ENCODE measurements at places on chromosomes 2 and 18.

- DNase-seq = no peak
These were observed 332.3 kb upstream of the HS6ST1 start for GRCh38 chr2:128651000-128651399.

DNA sequence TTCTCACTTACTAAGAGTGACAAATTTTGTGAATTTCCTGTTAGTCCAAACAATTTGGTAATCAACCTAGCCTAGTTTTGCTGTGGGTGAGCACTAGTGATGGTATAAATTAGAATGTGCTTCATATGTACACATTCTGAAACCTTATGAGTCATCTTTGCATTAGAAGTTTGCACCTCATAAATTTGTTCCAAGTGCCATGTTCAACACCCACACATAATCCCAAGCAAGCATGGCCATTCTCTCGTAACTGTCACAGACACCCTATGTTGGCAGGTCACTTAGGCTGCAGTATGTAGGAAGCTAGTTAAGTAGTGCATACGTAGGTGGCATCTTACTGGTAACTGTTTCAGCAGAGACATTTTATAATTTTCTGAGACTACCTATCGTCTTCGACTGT lies 46.9 kb downstream of the NAB1 start:
- DNase-seq = no peak

DNA sequence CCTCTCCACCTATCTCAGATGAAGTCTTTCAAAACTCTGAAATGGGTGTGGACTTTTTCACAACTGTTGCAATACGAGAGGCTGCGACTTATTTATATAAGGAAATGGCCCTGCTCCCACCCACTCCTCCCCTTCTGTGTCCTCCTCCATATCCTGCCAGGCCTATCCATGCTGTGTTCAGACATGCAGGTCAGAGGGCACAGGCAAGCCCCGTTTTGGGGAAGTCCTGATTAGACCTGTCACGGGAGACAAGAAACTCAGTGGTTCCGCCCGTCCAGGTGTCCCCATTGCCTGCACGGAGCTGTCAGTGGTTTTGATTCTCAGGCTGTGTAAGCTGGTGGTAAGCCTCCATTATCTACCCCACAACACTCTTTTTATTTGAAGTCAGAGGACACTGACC lies 99.6 kb upstream of the MGAT5 start:
- DNase-seq = no peak

DNA sequence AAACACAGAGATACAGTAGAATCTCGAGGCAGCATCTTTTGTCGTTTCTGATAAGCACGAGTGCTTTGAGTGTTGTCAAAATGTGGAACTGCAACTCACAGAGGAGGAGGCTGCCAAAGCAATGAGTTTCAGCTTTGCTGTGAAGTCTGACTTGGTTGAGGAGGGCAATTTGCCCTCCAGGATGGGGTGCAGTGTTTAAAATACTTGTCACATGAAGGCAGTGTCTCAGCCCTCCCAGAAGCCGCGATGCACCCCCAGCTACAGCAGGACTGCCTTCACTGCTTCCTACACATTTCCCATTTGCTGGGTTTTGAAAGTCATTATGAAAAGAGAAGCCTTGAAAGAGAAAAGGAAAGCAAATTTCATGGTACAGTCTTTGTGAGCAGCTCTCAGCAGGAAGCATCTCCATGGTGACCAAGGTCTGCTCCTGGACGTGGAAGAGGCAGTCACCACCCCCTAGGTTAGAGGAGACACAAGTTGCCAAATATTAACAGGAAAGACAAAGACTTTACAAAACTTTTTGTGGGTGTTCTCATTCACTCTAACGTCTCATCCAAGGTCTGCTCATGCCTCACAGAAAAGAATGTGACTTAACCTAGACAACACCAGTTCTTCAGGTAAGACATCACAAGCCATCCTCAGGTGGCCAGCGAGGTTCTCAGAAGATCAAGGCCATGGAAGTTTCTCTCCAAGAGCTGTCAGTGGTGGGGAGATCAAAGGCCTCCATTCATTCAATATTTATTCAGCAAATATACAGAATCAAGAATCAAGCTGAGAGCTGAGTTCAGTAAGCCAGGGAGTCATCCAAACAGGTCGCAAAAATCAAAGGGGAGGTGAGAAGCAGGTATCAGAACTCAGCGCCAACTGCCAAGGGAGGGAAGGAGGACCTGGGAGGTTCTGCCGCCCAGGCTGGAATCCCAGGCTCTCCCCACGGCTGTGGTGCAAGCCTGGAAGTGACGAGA lies 476.0 kb downstream of the EIPR1 start:
- no peak for DNase-seq

DNA sequence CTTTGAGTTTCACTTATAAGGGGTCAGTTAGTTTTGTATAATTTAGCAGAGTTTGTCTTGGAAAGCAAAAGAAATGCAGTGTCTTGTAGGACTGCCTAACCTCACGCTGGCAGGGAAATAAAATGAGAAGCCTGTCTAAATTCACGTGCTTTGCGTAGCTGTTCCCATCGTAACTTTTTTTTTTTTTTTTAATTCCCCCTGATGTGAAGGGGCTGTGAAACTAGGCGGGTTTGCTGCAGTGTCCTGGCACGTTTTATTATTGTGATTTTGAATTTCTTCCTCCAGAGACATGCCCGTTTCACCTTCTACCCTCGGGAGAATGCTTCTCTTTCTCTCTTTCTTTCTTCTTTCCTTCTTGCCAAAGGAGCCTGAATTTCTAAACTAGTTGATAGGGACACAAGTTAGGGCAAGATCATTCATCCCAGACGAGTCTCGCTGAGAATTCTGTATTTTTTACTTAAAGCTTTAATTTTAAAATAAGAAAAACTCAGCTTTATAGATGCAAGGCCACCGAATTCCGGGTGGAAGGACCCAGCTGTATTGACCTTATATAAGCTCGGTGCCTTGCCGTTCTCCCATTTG lies 2.3 kb downstream of the MEIS1 start:
- no peak for DNase-seq

GRCh38 chr2:113980946-113981345 lies 91.1 kb downstream of the ACTR3 start:
- DNase-seq = no peak

DNA sequence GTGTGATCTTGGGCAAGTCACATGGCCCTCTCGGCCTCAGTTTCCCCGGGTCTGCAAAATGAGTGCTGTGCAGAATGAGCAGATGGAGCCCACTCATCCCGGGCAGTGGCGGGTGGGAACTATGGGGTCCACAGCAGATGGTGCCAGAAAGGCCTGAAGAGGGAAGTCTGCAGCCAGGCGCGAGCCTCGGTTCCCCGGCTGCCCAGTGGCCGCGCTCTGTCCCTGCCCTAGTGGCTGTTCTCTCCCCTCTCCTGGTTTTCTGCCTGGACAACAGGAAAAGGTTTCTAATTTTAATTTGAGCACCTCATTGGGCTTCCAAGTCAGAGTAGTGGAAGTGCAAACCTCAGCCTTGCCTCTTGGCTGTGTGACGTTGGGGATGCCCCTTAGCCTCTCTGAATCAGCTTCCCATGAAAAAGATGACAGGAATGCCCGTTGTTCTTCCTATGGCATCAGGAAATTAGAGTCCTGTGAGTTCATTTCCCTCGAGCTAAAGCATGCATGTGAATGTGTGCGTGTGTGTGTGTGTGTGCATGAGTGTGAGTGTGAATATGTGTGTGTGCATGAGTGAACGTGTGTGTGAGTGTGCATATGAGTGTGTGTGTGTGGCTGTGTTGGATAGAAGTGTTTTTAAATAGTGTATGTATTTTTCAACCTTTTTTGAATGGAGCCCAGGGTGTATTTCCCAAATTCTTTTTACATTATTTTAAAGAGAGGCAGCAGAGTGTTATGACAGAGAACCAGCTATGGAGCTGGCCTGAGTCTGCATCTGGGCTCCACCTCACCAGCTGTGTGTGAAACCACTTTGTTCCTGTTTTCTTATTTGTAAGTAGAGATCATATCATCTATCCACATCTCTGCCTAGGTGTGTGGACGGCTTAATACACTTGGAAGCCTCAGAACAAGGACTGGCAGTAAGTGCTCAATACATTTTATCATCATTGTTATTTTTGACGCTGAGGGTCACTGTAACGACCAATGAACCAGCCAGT lies 41.3 kb downstream of the RRM2 start:
- no peak for DNase-seq

DNA sequence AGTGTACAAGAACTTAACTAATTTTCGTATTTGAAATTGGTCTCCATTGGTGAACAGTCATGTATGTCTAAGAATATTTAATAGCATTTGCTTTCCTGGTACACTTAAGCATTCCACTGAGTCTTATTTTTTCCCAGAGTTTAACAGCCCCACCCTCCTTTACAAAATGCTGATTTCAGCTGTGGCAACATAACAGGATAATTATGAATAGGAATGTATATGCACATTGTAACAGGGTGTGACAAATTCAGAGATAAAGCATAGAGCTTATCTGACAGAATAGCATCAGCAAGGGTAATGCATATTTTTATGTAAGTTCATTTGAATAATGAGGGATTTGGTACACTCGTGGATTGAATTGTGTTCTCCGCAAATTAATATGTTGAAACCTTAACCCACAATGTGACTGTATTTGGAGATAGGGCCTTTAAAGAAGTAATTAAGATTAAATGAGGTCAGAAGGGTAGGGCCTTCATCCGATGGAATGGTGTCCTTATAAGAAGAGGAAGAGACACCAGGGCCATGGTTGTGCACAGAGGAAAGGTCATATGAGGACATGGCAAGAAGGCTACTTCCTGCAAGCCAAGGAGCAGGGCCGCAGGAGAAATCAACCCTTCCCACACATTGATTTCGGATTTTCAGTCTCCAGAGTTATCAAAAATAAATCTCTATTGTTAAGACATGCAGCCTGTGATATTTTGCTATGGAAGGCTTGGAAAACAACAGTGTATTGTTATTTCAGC lies 439.7 kb upstream of the CDH20 start:
- DNase-seq = no peak

GRCh38 chr2:158388159-158388558 lies 68.4 kb downstream of the CCDC148 start:
- no peak for DNase-seq

DNA sequence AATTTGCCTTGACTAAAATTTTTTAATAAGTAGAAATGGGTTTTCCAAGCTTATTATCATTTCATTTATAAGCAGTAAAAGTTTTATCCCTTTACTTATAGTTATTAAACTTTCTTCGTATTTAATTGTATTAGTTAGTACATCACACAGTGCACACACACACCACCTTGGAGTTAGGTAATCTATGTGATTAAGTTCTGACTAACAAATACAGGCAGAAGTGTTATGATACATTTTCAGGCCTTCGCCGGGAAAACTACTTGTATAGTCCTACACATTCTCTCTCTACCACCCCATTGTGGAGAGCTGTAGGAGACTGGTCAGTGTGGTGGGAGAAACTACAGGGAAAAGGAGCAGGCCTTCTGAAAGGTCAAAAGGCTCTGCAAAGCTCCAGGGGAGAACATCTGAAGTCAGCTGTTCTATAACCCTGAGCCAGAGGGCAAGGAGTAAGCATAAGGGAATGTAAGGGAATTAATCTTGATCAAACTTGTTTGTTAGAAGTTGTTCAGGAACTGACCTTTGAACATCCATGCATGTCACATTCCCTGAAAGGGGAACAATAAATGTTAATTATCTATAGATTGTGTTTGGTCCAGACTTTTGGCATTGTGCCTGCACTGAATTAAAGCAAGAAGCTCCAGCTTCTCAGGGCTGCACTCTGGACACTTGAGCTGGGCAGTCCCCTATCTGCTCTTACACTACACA lies 231.7 kb downstream of the FSIP2 start:
- DNase-seq = no peak

DNA sequence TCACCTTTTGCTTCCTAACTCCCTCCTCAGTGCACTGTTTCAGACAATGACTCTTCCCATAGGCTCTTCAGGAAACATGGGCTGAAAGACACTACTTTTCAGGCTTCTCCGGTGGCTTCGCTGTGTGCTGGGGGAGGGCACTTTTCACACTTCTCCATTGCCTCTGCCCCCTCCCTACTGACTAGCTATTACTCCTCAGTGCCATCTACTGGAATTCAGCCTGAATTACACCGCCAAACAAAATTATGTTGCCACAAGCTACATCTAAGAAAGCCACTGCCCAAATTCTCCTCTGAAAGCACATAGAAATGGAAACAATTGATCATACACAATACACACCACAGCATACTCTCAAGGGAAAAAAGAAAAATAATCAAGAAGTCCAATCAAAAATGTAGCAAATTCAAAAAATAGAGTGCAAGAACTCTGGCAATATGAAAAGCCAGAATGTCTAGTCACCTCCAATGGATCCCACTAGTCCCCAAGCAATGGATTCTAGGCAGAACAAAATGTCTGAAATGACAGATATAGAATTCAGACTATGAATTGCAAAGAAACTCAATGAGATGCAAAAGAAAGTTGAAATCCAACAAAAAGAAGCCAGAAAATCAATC lies 1139.4 kb upstream of the GYPC start:
- no peak for DNase-seq

GRCh38 chr18:9337873-9338272 lies 3.3 kb downstream of the TWSG1 start:
- no peak for DNase-seq

DNA sequence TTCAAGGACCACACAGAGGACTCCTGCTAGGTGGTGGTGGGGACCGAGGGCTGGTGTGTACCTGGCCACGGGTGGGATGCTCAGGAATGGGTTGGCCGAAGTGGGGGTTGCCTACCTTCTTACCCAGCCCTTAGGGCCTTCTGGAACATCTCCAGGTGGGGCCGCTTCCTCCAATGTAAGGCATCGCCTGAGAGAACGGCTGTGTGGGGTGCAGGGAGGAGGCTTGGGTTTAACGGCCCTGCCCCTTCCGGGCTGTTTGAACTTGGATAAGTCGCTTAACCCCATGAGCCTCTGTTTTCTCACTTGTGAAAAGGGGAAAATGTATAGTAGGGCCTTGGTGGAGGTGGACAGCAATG lies 35.0 kb downstream of the EMILIN2 start:
- no peak for DNase-seq

DNA sequence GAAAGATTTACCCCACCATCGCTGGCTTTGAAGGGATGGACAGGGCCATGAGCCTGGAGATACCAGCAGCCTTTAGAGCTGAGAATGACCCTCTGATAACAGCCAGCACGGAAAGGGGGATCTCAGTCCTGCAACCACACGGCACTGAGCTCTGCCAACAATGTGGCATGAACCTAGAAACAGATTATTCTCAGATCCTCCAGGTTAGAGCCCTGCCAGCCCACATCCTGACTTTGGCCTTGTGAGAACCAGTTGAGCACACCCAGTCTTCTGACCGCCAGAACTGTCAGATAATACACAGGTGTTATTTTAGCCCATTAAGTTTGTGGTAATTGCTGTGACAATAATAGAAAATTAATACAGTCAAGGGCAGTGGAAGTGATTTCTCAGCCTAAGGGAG lies 9.4 kb upstream of the GNLY start:
- DNase-seq = no peak

- no peak for DNase-seq
These were observed 41.9 kb upstream of the RAPGEF4 start for GRCh38 chr2:172693529-172694455.

GRCh38 chr2:127681288-127681804 lies 6.0 kb upstream of the LIMS2 start:
- no peak for DNase-seq

DNA sequence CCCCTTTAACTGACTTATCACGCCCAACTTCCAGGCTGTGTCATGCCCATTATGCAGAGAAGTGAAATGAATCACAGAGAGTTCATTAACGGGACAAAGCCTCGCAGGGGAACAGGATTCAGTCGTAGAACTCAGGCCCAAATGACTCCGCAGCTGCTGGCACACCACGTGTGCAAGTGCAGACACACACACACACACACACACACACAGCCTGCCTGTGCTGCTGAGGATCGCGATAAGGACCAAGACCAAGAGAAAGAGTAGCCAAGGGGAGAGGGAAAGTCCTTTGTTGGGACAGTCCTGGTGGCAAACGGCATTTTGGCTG lies 90.0 kb upstream of the TAF1B start:
- DNase-seq = no peak

GRCh38 chr2:207746131-207746530 lies 23.6 kb downstream of the FZD5 start:
- DNase-seq = no peak
